Fibroblast of skin of left quadriceps (primary cell): ENCODE measurements at places on chromosomes 2 and 18.

- no peak for DNase-seq
Observed at GRCh38 chr2:71633086-71633485, 179.7 kb downstream of the DYSF start.

DNA sequence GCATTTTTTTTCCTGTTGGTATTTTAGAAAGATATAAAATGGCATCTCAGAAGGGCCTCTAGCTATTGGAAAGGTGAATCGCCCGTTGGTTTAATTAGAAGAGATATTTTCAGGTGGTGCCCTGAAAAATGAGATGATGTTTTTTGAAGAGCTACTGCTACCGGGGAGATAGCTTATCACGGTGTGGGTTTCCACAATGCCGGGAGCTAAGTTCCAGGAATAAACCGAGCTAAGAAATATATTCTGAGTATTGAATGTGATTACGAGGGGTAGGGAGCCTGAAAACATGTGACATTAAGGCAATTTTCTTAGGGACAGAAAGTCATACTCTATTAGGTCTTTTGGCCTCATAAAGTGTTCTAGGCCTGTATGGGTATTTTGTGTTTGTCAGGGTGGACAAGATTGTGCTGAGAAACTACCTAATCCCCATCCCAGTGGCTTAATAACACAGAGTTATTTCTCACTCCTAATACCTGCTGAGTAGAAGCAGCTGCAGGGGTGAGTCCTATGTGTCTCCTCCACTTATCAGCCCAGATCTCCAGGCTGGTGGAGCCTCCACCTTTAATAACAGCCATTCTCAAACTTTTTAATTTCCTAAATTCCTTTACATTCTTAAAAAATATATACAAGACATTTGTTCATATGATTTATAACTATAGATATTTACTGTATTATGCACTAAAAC is 150.2 kb downstream of the LRRTM1 start:
- DNase-seq = no peak

GRCh38 chr2:239936838-239937581 is 88.1 kb downstream of the NDUFA10 start:
- no peak for DNase-seq

DNA sequence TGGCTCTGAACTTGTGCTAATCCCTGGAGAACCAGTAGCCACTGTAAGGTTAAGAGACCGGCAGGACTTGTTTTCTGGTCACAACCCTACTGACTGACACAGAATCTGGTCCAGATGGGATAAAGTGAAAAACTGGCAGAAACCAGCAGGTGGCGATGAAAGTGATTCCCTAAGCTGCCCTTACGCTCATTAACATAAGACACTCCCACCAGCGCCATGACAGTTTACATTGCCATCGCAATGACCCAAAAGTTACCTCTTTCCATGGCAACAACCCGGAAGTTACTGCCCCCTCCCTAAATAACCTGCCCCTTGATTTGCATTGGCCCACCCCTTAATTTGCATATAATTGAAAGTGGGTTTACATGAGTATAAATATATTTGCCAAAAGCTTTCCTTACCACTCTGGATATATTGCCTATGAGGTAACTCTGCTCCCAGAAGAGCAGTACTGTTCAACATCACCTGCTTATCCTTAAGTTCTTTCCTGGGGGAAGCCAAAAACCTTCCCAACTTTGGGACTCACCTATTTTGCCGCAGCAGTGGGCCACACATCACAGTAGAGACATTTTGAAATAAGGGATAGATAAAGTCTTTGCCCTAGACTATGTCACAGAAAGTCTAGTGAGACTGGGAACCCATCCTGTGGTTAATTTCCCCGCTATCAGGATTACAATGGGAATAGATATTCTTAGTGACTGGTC is 35.8 kb upstream of the AFF3 start:
- DNase-seq = no peak

GRCh38 chr18:50879302-50880118 is 592 bp downstream of the ME2 start:
- peak; percentile 22 for DNase-seq

DNA sequence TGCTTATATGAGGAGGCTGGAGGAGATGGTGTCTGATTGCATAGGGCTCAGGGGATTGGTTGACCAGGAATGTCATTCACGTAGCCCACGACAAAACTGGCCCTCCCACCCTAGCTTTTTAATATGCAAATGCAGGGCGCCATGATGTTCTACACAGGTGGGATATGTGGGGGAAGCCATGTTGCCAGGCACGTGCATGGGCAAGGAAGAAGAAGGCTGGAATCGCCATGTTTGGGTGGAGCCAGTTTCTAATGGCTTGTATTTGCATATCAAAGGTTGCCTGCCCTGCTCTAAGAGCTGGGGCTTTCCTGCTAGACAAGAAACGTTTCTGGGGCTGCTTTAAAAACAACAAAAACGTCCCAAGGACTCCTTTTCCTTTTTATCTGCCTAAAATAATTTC is 26.5 kb upstream of the LINC00305 start:
- DNase-seq = no peak

GRCh38 chr2:167608487-167608886 is 638.9 kb downstream of the STK39 start:
- DNase-seq = no peak

GRCh38 chr2:96952016-96952750 is 34.2 kb downstream of the FAM178B start:
- DNase-seq = no peak

GRCh38 chr2:32290000-32290339 is 12.3 kb downstream of the YIPF4 start:
- DNase-seq = no peak

DNA sequence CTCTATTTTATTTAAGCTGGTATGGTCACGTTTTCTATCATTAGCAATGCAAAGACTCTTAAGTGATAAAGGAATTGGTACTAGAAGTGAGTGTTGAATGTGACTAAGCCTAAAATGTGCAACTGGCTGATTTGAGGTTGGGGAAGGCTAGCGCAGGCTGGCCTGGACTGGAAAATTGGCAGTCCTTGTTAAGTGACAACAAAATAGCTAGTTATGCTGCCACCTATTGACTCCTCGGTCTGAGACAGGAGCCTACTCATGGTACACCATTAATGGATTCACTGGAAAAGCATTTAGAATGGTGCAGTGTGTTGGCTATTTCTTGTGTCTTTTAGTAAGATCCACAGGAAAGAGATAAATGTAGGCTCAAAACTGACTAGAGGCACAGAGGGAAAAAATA is 5.7 kb upstream of the WIPF1 start:
- no peak for DNase-seq

GRCh38 chr2:72750977-72751639 is 74.7 kb downstream of the EXOC6B start:
- no peak for DNase-seq

DNA sequence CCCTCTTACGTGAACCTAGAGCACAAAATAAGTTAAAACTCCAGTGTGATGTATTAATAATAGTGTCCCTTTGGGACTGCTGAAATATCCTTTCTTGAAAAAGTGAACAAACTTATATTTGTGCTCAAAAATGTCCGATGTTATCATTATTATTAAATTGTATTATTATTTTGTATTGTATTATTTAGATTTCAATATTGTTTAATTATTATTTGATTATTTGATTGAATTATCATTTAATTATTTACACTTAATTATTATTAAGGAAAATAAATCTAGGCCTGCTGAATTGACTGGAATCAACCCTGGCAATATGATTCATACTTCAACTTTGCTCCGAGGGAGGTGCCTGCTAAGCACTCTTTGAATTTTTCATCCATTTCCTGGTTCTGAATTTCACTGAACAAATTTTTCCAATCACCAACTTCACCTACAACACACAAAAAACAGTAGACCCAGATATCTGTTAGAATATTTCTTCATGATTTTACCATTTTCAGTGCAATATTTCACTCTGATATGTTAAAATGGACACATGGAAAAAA is 10.9 kb upstream of the EIF2AK2 start:
- DNase-seq = no peak

- no peak for DNase-seq
Observed at GRCh38 chr2:186614373-186614772, 24.5 kb downstream of the ITGAV start.

DNA sequence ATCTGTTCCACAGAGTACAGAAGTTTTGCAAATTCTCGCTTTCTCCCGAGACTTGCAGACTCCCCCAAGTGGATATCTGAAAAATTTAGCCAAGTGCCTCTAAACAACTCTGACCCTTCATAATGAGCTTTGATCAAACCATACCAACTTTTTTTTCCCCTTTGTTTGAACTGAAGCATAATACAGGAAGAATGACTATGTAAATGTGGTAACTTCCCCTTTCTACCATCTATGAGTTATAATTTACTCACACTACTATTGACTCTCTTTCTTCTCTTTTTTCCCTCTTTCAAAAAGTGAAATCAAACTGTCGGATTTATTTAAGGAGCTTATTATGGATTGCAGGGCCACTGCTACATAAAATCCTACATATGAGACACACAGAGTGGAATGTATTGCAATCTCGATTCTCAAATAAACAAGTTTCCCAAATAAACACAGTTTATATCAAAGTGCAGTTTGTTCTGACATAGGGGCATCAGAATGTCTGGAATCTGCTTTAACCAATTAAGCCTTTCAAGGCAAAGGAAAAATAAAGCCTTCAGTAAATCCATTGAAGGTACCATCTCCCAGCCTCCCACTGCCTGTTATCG is 1.4 kb upstream of the ZNF804A start:
- peak; percentile 39 for DNase-seq

GRCh38 chr2:12948231-12948960 is 231.7 kb downstream of the TRIB2 start:
- DNase-seq = no peak

DNA sequence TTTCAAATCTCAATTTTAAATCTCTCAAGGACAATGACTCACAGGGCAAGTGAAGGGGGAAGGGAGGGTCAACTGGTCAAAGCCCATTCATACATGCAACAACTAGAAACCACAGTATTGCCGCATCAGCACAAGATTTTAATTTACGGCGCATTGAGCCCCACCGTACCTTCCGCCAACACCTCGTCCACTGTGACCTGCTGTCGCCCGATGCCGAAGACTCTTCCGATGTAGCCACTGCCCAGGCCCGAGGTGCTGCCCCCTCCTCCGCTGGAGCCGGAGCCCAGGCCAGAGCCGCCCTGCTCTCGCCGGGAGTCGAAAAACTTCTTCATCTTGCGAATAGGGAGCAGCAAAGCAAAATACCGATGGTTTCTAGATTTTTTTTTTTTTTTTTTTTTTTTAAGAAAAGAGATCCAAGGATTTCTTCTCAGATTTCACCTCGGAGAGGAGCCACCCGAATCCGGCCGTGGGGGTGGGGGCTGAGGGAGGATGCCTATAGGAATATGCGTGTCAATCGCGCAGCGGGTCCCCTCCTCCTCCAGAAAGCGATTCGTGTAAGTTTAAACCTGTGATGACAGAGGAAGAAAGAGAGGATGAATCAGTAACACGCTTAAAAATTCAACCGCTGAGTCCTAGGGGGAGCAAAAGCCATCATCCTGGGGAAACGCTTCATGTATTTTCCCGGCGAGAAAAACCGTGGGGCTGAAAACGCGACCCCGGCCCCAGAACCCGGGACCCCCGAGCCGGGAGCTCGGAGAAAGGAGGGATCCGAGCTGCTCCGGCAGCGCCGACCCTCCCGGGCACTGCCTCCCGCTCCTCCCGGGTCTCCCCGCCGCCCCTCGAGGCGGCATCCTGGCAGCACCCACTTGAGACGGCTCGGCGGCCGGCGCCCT is 584 bp downstream of the AAK1 start:
- DNase-seq = peak; percentile 83

DNA sequence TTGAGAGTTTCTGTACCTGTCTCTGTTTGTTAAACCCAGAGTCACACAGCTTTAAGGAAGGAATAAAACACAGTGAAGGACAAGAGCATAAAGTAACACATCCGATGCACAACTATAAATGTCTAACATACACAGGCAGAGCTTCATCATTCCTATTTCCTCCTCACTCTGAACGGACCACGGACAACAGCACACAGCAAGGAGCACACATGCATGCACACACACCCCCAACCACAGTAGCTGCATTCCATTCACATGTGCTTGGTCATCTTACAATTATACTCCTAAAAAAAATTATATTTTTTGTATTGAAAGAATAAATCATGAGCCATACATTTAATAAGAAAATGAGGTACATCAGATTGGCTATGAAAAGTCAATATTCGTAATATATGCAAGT is 58.3 kb downstream of the ID2 start:
- no peak for DNase-seq

DNA sequence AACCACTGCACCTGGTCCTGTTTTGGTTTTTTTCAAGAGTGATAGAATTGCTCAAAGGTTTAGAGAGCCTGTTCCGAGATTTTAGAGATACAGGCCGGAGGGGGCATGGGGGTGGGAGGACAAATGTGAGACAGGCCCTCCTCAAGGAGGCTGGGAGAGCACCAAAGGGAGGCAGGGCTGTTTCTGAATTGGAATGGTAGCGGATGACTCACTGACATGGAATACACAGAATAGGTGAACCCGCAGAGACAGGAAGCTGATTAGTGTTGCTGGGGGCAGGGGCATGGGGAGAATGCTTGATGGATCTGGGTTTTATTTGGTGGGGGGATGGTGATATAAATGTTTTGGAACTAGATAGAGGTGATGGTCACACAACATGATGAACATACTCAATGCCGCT is 111.0 kb upstream of the MGAT5 start:
- DNase-seq = no peak

GRCh38 chr2:20129331-20130159 is 78.1 kb upstream of the LAPTM4A start:
- no peak for DNase-seq

DNA sequence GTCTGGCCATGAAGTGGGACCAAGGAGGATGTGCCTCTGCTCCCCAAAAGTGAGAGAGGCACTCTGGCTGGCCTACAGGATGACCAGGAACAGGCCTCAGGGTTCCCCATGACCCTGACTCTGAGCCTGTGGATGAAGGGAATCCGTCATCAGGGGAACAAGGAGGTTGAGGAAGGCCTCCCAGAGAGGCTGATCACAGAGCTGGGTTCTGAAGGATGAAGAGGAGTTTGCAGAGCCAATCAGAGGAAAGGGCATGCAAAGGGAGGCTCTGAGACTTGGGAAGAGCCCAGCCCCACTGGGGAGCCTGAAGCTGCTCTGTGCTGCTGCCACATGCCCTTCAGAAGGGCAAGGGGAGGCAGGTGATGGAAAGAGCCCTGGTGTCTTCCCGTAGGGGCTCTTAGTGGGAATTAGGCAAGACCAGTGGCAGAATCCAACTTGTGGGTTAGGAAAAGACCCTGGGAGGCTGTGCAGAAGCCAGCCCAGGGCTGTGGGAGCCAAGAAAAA is 141.3 kb upstream of the ID2 start:
- no peak for DNase-seq

DNA sequence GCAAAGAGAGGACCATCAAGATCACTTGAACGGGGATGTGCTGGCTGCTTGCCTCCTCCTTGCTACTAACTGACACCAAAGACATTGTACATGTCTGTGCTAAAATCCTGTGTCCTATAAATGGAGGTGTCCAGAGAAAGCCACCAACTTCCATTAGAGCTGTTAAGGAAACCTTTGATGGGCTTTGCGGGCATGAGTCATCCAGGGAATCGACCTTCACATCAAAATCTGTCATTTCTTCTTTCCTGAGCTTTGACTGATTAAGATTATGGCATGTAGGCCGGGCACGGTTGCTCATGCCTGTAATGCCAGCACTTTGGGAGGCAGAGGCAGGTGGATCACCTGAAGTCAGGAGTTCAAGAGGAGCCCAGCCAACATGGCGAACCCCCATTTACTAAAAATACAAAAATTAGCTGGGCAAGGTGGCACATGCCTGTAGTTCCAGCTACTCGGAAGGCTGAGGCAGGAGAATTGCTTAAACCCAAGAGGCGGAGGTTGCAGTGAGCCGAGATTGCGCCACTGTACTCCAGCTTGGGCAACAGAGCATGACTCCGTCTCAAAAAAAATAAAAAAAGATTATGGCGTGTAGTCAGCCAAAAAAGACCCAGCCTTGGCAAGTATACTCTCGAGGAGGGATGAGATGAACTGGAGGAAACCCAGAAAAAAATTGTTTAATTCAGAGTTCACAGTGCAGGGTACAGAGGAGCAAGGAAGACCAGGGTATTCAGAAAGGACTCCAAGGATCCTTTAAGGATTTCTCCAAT is 115.8 kb downstream of the CABLES1 start:
- no peak for DNase-seq
